Stimulated activated naive CD4-positive, alpha-beta T cell (primary cell): ENCODE measurements at places on chromosomes 4 and X.
A peak's percentile ranks its signal among the peaks of the same experiment; 100 is the strongest.

DNA sequence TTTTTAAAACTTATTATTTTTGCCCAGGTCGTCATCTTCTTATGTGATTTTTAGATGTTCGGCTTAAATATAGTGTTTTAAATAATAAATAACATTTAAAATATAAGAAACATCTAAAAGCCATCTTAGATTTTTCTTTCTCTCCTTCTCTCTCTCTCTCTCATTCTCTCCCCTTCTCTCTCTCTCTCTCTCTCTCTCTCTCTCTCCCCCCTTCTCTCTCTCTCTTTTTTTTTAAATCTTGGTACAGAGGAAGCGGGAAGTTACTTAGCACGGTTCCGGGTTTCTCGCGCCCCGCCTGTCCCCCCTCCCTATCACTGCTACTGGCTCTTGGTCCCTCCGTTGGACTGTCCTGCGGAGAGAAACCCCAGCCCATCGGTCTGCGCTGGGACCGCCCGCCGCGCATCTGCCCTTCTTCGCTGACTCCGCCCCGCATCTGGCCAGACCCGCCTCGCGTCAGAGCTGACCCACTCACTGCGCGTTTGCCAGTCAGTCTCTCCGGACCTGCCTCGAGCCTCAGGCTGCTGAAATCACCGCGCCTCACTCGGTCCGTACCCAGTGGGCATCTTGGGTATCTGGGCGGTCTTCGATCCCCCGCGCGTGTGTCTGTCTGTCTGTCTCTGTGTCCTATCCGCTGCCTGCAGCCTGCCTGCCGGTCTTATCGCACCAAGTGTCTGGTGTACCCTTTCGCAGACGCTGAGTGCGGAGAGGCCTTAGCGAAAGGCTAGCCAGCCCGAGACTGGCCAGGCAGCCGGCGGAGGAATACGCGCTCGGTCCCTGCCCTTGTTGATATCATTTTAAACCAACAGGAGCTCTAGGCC lies at the start of gene PABPC5:
TSS of gene PABPC5 (plus strand) at position 489 of the 818 bp plus-strand sequence. CDS start 739 bp downstream, outside the sequence.
- DNase-seq = no peak

- no peak for DNase-seq
Observed at GRCh38 chr4:105067946-105068345, 78.7 kb upstream of the TET2 start.

DNA sequence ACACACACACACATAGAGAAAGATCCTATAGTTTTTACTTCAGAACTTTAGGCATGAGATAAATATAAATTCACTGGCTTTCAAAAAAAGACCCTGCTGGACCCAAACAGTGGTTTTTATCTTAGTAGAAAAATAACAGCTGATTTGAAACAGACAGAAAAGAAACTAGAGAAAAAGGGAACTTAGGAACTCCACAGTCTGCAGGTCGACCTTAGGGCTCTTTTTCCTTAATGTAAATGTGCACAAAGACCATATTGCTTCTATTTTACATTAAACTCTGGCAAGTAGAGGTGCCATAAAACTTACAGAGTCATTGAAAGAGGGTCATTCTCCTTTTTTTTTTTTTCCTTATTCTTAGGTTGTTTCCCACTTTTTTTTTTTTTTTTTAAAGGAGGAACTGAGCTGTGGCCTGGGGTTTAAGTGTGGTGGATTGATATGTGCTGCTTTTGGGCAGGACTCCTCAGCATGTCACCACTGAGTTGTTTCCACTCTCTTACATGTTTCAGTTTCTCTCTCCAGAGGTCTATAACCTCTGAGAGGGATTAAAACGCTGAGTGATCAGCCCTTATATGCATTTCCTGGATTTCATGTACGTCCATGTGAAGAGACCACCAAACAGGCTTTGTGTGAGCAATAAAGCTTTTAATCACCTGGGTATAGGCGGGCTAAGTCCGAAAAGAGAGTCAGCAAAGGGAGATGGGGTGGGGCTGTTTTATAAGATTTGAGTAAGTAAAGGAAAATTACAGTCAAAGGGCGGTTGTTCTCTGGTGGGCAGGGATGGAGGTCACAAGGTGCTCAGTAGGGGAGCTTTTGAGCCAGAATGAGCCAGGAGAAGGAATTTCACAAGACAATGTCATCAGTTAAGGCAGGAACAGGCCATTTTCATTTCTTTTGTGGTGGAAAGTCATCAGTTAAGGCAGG lies 70.8 kb upstream of the PACRGL start:
- no peak for DNase-seq

- DNase-seq = no peak
Observed at GRCh38 chr4:36392024-36392423, 110.6 kb downstream of the DTHD1 start.

DNA sequence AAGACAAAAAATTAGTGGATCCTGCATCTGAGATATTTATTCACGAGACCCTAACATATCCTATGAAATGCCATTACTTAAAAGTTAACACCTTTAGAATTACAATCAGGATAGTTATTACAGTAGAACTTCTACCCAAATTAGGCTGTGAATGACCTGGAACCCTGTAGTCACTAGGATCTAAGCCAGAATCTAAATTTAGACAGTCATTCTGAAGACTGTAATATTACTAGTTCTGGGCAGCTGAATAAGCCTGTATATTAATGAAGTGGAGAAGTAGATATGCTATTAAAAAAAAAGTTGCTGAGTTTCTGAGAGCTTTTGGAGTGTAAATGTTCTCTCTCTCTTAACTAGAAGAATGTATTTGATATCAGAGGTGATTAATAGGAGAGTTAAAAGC lies 67.0 kb downstream of the FAM13A start:
- DNase-seq = no peak

DNA sequence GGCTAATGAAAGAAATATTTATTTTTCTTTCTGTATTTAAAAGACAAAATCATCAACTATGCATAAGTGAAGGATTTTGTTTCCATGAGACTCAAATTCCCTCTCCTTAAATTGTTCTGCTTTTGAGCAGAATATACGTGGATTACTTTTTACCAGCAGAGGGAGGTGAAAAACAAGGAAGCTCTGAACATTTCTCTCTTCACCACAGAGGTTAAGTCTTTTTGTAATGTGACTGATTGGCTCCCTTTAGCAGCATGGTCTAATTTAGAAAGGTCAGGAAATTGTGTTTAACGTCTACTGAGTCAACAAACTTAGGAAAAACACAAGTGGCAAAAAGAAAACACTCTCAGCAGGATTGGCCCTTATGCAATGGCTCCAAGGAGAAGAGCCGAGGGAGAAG lies 55.1 kb upstream of the F9 start:
- DNase-seq = no peak

GRCh38 chr4:76787898-76788297 lies 110.0 kb downstream of the SOWAHB start:
- DNase-seq = no peak

DNA sequence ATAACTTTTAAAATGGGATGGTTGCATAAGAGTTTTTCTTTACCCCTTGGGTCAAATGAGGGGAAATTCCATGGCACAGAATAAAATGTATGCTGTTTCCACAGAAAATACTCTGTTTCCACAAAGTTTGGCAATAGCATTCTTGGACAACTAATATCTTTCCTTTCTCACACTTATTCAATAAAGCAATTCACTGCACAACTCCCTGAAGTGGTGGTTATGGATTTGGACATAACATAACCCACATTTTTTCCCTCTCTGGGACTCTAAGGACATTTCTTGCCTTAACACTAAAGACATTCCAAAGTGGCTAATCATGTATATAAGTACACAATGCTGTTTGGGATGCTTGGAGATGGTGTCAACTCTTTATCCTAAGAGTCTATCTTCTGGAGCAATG lies 51.7 kb upstream of the GPM6B start:
- no peak for DNase-seq

GRCh38 chrX:13357925-13358324 lies 38.1 kb upstream of the ATXN3L start:
- DNase-seq = no peak

DNA sequence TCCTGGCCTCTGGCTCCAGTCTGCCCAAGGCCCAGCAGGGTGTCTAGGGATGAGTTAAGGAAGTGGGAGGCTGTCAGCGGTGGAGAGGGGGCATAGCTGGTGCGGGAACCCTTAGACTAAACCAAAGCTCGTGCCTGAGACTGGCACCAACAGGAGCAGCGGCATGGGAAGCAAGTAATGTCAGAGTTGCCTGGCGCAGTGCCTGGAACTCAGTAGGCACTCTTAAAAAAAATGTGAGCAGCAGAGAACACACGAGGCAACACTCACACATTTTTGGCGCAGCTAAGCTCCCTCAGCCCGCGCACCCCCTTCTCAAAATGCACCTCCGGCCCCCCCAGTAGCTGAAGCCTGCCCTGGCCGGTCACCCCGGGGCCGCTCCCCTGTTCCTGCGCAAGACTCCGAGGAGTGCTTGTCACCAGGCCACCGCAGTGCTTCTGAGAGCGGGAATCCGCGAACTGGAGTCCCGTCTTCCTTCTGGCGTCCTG lies 583 bp downstream of the GABRE start:
- DNase-seq = no peak

- DNase-seq = no peak
Observed at GRCh38 chrX:153966841-153967535, 4.6 kb downstream of the HCFC1 start.

DNA sequence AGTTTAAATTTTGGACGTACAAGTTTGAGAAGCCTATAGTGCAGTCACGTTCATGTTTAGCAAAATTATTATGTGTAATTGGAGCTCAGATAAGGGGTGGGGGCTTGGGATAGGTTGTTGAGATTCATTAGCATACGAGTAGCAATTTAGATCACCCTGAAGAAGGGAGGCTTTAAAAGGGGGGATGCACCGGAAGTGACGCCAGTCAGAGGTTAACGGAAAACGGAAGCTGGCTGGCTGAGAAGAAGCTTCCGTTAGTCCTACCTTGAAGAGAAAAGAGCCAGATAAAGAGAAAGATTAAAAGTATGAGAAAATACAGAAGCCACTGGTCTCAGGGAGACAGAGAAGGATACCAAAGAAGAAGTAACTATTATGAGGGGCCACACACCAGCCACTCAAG lies 1.1 kb upstream of the NXT2 start:
- DNase-seq = no peak

DNA sequence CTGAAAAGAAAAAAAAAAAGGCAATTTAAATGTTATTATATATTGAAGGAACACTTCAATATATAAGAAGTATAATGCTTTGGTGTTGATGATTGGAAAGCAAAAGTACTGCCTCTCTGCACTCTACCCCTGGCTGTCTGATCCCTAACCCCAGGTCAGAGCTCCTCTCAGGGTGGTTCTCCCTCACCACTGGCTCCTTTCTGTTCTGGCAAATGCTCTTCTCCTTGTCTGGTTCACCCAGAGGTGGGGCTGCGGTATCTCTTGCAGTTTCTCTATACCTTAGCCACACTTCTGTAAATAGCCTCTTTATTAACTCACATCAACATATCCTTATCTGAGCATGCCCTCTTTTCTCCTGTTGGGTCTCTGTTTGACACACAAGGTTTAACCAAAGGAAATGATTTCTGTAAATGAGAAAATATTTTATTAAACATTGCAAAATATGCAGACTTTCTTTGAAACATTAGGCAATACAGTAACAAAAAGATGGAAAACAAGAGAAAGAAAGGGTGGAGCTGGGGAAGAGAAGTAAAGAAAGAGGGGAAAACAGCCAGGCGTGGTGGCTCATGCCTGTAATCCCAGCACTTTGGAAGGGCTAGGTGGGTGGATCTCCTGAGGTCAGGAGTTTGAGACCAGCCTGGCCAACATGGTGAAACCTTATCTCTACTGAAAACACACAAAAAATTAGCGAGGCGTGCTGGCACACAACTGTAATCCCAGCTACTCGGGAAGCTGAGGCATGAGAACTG lies 45.7 kb downstream of the ING2 start:
- no peak for DNase-seq

GRCh38 chrX:18674788-18675735 lies 3.2 kb upstream of the RS1 start:
- DNase-seq = peak; percentile 91

DNA sequence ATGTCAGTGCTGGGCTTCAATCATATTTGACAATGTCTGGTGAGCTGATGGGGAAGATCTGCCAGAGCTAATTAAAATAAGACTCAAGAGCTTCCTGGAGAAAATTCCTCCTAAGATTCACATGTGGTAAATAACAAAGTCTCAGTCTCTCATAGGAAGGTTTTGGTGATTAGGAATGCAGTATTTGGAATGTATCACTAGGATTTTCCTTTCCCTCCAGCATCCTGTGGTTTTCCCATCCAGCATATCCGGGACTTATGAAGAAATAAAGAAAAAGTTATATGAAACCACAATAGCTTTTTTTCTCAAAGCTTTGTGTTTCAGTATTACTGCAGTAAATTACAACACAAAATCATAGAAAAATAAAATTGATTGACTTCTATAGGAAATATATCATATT lies 1597.1 kb downstream of the ADGRL3 start:
- no peak for DNase-seq

- DNase-seq = no peak
Observed at GRCh38 chrX:103791228-103791627, 14.6 kb downstream of the PLP1 start.

DNA sequence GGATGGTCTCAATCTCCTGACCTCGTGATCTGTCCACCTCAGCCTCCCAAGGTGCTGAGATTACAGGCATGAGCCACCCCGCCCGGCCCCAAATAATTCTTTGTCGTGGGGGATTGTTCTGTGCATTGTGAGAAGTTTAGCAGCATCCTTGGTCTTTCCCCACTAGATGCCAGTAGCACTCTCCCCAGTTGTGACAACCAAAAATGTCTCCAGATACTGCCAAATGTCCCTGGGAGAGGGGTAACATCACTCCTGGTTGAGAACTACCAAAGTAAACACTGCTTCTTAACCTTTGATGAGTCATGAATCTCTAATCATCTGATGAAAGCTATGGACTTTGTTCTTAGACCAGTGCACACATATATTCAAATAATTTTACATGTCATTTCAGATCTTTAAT lies 90.7 kb upstream of the BRS3 start:
- no peak for DNase-seq

- DNase-seq = no peak
Observed at GRCh38 chr4:98484031-98484430, 174.4 kb downstream of the TSPAN5 start.

GRCh38 chr4:151760002-151760401 lies 805 bp downstream of the GATB start:
- DNase-seq = no peak

- no peak for DNase-seq
Observed at GRCh38 chr4:71833232-71833900, 49.5 kb upstream of the GC start.

DNA sequence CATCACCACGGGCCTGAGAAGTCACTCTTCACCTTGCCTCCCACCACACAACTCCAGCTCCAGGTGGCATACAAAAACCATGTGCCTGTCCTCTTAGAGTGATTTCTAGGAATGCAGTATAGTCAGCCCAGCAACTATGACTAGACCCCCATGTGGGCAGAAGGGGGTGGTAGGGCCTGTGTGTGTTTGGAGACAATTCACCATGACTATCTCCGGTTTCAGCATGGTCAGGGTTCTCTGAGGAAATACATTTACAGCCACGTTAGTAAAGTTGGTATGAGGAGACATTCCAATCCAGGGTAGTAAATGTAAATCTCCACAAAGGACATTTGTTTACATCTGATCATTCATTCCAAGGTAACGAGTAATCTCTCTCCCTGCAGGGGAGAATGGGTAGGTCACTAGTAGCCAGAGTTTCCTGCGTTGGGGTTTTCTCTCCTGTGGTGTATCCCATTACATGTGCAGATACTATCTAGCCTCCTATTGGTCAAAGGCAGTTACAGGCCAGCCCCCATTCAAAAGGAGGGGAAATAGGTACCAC lies 4.2 kb upstream of the MTMR1 start:
- peak; percentile 1 for DNase-seq

GRCh38 chr4:60034361-60034760 lies 1165.8 kb upstream of the ADGRL3 start:
- DNase-seq = no peak
